ENCODE measurements at places on chromosomes 7 and 10.

GRCh38 chr7:42475082-42475481 lies 238.1 kb upstream of the GLI3 start:
- DNase-seq, result no peak

DNA sequence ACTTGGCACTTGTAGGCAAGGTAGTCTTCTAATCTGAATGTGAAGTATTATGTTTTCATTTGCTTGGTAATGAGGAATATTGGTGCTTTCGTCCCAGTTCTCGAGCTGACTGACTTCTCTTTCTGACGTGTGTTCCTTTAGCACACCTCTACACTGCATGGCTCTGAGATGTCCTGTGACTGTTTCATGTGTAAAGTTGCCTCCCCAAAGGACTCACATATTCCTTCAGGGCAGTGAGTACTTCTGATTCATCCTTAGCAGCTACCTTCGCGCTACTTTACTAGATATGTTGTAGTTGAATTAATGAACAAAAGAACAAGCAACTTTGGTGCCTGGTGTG lies 113.7 kb downstream of the EGFR start:
- DNase-seq, result no peak

DNA sequence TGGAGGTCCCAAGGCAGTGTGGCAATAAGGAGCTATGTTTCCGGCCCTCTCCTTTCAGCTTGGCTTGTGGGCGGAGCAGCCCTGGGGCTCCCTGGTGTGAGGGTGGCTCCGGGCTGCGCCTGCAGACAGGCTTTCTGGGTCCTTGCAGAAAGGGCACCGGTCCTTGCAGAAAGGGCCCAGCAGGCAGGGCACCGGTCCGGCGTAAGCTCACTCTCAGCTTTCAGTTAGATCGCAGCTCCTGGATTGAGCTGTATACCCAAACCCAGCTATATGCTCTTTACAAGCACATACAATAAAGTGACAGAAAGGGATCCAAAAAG lies 293.8 kb upstream of the SHH start:
- no peak for DNase-seq

DNA sequence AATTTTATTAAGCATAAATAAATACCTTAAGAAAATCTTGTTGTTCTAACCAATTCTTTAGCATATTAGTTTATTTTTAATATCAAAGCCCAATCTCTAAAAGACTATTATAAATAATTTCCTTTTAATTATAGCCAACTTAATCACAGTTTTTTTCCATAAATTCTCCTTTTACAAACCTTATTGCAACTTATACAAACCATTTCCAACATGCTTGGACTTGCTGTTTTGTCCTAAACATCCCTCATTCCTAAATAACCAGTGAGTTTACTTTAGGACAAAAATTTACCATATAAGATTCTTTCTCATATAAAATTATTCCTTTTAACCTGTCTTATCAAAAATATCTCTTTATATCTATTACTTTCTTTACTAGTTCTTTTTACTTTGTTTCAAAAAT lies 25.2 kb upstream of the LSM8 start:
- no peak for DNase-seq

GRCh38 chr7:132836746-132837145 lies 245.1 kb downstream of the CHCHD3 start:
- no peak for DNase-seq

DNA sequence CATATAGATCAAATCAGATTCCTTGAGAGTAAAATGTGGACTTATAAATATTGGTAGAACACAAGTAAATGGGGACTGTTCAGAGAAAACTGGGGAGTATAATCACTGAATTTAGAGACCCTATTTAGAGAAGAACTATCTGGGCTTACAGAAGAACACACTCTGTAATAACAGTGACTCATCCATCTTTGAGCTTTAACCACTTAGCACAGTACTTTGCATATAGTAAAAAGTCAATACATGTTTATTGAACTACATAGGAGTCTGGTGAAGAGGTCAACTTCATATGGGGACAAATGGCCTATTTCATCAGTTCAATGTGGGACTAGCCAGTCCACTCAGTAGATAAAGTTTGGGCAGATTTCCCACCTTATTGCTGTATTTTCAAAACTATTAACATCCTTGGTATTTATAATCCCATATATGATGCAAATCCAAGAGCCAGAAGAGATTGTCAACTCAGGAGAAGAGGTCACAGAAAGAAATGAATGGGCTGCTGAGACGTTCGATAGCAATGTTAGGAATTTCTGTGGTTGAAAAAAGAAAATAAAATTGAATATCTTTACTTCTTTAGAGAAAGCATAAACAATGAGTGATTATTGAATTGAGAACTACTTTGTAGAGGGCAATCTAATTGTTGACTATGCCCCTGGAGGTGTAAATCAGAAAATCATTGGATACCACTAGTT lies 119.3 kb upstream of the CACNA2D1 start:
- DNase-seq, result peak; percentile 51

DNA sequence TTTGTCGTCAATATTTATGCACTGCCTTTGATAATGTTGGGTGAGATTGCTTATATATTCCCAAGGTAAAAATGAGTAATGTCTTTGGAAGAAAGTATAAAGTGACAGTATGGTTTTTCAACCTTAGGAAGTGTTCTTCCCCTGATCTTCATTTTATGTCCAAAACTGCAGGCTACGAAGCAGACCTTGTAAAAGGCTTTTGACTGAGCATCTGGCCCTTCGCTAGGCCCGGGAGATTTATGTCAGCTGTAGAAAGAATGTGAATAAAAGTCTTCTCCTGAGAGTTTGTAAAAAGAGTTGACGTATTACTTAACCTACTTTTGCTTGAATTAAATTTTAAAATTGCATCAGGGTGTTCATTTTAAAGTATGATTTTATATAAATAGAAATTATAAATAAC lies 116.8 kb downstream of the CPED1 start:
- DNase-seq, result no peak

DNA sequence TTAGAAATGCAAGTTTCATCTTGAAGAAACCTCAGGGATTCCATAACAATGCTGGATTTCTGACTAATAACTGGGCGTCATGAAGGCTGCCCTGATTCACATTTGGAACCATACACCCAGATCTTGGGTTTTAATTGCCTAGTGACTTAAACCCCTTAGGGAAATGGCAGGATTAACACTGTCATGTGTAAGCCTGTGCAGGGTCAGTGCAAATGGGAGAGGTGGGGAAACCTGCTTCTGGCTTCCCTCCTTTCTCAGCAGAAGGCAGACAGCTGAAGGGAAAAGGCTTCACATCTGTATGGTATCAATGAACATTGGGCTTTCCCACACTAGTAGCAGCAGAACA lies 364.2 kb downstream of the ANKRD30A start:
- no peak for DNase-seq

- DNase-seq, result no peak
These were observed 70.6 kb downstream of the AP3M1 start for GRCh38 chr10:74079936-74080590.

- DNase-seq, result no peak
These were observed 43.8 kb downstream of the FZD9 start for GRCh38 chr7:73477376-73477775.

- DNase-seq, result no peak
These were observed 1.5 kb downstream of the POLD2 start for GRCh38 chr7:44121761-44122420.

DNA sequence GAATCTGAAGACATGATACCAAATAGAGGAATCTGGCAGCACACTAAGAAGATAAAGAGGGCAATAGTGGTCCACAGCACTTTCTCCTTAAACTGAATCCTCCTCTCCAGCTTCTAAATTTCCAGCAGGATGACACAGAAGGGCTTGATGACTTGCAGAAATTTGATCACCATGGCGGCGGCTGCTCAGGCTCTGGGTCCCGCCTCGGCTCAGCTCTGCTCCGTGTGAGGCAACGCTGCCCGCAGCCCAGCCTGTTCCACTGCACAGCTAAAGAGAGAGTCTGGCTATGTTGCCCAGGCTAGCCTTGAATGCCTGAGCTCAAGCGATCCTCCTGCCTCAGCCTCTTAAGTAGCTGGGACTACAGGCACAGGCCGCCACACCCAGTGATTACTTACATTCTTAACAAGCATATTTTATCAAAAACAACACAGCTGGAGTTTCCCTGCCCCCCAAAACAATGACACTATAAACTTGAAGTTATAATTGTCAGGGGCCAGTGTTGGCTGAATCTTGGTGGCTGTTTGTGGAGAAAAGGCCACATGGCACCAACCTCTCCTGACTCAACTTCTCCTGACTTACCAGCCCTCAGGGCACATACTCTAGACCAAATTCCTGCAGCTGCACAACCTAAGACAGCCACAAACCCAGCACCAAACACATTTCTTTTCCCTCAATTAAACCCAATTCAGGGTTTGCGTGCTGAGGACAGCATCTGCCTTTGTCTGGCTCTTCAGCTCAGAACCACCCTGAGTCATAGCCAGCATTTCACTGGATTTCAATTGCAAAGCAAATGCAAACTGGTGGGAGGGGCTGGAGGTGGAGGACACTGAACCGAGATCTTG lies 11.6 kb upstream of the TNPO3 start:
- peak; percentile 40 for DNase-seq
